ENCODE measurements at places on chromosomes 1 and 21.

DNA sequence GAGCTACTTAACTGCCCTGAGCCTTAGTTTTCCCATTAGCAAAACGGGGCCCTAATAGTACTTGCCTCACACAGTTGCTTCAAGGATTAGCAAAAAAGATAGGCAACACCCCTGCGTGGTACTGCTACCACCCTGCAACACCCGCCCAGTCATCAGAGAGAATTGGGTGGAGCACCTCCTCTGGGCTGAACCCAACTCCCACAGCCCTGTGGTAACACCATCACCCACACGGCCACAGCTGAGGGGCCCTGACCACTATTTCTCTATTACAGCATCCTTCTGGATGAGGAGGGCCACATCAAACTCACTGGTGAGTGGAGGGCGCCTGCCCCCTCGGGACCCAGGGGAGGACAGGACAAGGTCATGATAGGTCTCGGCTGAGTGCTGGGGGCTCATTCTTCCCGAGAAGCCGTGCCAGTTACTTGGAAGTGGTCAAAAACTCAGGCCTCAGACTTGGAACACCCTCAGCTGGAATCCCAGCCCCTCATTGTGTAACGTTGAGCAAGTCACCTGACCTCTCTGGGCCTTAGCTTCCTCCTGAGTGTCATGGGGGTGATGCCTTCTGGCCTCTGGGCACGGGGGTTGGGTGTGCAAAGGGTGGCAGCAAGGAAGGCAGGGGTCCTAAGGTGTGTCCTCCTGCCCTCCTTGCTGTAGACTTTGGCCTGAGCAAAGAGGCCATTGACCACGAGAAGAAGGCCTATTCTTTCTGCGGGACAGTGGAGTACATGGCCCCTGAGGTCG lies 24.6 kb downstream of the RPS6KA1 start:
- DNase-seq, result no peak

DNA sequence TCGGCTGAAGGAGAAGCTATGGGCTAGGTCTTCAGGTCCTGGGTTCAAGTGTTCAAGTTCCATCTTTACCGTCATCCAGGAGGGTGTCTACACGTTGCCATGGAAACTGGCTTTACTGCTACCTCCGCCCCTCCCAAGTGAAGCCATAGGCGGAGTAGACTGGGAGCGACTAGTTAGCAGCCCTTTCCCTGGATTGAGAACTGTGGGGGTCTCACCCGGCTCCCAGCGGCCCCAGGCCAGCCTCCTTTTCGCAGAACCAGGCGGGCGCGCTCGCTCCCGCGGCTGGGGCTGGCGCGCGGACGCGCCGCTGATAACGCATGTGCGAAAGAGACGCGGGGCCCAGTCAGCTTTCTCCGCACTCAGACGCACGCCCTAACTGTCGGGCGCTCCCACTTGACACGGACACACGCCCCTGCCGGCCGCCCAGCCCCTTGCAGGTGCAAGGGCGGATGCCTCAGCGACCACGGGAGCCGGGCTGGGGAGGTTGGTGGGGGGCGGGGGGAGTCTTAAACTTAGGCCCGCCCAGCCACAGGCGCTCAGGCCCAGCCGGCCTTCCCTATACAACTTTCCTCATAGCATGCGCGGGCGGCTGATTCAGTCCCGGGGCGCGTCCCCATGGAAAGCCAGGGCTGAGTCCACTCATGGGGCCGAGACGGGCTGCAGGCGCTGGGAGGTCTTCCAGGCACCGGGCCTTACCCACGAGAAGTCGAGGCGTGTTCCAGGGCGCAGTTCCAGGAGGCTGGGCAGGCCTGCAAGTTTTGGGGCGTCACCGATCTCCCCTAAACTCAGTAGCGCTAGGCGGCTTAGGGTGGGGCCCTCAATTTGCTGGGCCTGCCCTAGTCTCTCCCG lies 7.4 kb downstream of the EFNA4 start:
- peak; percentile 74 for DNase-seq

- DNase-seq, result no peak
These were observed 105.3 kb downstream of the PGBD5 start for GRCh38 chr1:230320804-230321203.

DNA sequence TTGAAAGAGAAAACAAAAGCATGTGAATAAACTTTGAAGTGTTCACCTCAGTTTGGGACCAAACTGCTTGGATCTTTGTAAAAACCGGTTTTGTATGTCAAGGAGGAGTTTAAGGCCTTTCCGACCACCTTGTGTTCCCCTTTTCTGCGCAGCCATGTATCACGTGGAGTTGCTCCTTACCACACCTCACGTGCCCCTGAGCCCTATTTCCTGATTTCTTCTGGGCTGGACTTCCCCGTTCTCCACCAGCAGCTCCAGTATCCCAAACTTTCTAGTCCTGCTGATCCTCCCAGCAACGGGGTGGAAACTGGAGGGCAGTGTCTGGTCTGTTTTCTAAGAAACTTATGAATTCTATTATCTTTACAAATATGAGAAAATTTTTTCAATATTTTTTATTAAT lies 1.6 kb upstream of the SH3D21 start:
- no peak for DNase-seq

- no peak for DNase-seq
These were observed 68.0 kb upstream of the BACH1 start for GRCh38 chr21:29230551-29231261.

- no peak for DNase-seq
These were observed 45.5 kb downstream of the RABGAP1L start for GRCh38 chr1:174204697-174205308.

DNA sequence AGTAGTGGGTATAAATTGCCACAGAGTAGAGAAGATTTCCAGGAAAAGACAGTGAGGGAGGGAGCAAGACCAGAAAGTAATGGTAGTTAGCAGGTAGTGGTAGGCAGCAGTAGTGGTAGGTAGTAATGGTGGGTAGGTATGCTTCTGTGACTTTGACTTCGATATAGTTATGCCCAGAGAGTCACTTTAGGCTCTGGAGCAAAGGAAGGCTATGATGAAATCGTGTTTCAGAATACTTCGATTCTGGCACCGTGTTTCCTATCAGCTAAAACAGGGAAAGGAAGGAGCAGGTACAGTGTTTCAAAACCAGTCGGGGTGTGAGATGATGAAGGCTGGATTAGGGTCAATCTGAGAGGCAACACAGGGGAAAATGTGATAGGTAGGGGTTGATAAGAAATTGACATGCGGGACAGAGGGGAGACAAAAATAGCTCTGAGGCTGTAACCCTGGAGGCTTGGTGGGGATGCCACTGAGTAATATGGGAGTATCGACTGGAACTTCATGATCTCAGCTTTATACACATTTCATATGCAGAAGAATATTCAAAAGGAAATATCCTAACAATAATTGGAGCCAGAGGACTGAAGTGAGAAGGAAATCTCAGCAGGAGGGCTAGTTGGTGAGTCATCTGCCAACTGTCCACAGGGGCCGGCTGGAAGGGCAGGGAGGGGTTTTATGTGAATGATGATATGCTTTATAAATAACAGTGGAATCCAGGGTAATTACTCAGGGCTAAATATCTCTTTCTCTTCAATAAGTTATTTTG lies 25.2 kb upstream of the TRIM45 start:
- no peak for DNase-seq

GRCh38 chr1:111756124-111756513 lies 418 bp downstream of the DDX20 start:
- no peak for DNase-seq

- no peak for DNase-seq
These were observed 8.8 kb upstream of the UAP1 start for GRCh38 chr1:162552684-162553252.

DNA sequence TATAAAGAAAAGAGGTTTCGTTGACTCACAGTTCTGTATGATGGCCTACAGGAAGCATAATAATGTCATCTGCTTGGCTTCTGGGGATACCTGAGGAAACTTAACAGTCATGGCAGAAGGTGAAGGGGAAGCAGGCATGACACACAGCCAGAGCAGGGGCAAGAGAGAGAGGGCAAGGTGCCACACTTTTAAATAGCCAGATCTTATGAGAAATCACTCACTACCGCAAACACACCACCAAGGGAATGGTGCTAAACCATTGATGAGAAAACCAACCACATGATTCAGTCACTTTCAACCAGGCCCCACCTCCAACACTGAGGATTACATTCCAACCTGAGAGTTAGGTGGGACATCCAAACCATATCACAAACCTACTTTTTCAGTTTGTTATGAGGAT lies 245.9 kb upstream of the SGIP1 start:
- no peak for DNase-seq

- DNase-seq, result no peak
These were observed 1.9 kb downstream of the SLC39A1 start for GRCh38 chr1:153961421-153961820.

DNA sequence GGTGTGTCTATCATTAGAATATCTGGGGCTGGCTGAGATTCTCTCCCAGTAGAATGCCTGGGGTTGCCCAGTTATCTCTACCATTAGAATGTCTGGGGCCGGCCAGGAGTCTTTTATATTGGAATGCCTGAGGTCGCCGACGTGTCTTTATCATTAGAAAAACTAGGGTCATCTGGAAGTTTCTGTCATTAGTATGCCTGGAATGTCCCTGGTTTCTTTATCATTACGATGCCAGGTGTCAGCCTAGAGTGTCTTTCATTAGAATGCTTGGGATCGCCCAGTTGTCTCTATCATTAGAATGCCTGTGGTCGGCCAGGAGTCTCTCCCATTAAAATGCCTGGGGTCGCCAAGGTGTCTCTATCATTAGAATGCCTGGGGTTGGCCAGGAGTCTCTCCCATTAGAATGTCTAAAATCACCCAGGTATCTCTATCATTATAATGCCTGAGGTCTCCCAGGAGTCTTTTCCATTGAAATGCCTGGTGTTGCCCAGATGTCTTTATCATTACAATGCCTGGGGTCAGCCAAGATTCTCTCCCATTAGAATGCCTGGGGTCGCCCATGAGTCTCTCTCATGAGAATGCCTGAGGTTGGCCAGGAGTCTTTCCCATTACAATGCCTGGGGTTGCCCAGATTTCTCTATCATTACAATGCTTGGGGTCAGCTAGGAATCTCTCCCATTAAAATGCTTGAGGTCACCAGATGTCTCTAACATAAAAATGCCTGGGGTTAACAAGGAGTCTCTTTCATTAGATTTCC lies 53.2 kb downstream of the RNF187 start:
- no peak for DNase-seq
